ENCODE measurements at places on chromosomes 2 and 18.
A peak's percentile ranks its signal among the peaks of the same experiment; 100 is the strongest.

GRCh38 chr18:69929041-69929774 lies 18.5 kb downstream of the CD226 start:
- DNase-seq = no peak

DNA sequence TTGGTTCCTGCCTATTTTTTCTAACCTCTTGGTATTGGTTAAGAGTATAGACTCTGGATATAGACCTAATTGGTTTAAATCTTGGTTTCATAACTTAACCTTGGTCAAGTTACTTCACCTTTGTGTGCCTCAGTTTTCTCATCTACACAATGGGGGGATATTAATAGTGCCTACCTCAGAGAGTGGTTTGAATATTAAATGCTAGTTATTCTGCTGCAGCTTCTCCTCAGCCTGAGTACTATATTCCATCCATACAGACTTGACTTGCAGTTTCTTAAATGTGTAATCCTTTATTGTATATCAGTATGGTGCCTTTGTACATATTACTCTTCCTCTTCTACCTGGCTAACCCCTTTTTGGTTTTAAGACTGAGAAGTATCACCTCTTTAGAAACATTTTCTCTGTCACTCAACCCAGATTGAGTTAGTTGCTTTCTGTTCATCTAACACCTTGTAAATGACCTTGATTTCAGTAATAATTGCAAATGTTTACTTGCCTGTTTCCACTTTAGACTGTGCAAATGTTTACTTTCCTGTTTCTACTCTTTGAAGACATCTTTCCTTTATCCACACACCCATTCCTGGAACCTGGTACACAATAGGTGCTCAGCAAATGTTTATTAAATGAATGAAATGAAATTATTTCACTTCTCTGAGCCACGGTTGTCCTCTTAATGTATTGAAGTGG lies 6.6 kb downstream of the ACVR2A start:
- DNase-seq = no peak

- no peak for DNase-seq
Measured at GRCh38 chr2:96249654-96250053, 16.1 kb downstream of the TMEM127 start.

DNA sequence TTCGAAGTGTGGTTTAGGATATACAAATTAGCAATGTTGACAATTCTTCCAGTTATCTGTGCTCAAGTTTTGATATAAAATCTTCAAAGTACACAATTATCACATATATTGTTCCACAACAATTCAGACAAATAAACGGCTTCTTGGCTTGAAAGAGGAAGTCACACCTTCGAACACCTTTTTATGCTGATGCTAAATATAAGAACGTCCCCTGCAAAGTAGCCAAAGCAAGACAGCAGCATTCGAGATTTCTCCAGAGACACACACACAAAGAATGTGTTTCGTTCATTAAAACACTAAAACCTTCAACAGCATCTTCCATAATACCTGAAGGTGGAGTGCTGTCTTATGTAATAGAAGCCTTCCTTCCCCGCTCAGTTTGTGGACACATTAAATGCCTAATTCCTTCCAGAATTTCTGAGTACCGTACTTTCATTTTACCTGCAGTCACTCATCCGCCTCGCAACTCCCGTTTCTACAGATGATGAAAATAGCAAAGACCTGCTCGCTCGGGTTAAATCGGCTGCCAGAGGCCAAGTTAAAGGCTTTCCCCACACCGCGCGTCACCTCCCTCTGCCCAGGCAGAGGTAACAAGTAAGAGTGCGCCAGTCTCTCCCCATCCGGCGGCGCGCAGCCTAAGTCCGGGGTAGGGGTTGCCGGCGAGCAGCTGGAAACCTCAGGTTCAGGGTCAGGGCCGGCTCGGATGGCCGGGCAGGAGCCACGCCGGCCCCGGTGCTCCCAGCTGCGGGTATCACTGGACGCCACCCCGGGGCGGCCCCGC lies 847 bp downstream of the SERPINE2 start:
- DNase-seq = peak; percentile 10

- DNase-seq = no peak
Measured at GRCh38 chr2:54503192-54503591, 47.1 kb downstream of the SPTBN1 start.

DNA sequence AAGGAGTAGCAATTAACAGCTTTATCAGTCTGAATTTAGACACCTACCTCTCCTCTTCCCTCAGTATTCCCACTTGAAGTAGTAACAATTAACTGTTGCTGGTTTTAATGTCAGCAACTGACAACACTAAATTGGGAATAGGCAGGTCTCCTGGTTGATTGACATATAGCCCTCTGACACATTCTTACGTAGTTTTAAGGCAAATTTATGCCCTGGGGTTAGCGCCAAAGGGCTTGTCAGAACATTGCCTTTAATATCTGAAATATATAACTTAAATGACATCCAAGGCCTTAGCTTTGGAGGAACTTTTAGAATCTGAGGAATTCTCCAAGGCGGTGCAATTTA lies 7.4 kb downstream of the ASXL3 start:
- DNase-seq = no peak

- DNase-seq = no peak
Measured at GRCh38 chr2:233358335-233358734, 4.0 kb downstream of the DGKD start.

DNA sequence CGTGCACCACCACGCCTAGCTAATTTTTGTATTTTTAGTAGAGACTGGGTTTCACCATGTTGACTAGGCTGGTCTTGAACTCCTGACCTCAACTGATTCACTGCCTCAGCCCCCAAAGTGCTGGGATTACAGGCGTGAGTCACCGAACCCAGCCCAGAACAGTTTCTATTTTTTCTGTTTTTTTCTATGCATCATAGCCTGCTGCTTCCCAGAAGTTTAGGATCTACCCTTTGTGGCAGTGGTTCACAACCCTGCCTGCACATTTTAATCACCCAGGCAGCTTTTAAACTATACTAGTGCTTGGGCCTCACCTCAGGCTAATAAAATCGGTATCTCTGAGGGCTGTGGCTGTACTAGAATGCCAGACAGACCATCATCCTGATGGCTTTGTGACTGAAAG lies 39.7 kb upstream of the SOCS6 start:
- DNase-seq = no peak

- DNase-seq = no peak
Measured at GRCh38 chr2:189783451-189783926, 650 bp downstream of the ORMDL1 start.

DNA sequence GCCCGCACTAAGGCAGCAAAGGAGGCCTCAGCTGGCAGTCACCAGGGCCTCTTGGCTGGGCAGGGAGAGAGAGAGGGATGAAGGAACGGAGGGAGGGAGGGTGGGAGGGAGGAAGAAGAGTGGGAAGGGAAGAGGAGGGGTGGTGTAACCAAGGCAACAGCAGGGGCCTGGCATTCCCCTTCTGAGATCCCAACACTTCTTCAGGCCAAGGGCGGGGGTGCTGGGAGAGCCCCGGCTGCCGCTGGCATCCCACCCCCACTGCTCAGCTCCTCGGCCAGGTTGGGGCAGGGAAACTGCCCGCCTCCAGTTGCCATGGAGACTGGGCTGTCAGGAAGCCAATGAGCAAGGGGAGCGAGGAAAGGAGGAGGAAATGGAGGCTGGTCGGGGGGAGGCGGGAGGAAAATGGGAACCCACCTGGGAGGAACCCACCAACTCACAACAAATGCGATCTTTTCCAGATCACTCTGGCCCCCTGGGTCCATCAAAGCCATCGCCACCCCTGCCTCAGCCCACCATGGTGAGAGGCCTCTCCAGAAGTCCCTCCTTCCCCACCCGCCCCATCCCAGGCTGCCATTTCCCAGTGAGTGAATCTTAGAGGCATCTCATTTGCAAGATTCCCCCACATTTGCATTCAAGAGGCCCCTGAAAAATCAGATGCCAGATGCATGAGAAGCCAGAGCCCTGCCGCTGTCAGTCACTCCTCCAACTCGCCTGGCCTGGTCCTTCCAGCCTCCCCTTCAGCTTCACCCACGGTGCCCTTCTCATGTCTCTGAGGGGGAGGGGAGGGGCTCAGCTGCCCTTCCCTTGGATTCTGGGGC lies 12.4 kb downstream of the SH2D6 start:
- no peak for DNase-seq

DNA sequence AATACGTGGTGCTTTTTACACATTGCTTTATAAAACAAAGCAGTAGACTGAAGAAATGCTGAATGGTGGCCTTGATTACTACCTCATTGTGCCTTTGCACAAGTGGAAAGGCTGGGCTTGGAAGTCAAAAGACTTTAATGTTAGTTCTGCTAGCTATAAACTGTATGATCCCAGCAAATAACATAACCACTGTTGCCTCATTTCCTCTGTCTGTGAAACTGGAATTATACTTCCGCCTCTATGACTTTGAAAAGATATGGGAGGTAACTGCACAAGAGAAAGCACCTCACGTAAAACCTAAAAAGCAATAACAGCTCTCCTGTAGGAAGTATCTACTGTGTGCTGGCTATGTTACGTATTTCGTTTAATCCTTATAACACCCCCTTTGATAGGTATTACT lies 43.4 kb upstream of the DSC1 start:
- DNase-seq = no peak

DNA sequence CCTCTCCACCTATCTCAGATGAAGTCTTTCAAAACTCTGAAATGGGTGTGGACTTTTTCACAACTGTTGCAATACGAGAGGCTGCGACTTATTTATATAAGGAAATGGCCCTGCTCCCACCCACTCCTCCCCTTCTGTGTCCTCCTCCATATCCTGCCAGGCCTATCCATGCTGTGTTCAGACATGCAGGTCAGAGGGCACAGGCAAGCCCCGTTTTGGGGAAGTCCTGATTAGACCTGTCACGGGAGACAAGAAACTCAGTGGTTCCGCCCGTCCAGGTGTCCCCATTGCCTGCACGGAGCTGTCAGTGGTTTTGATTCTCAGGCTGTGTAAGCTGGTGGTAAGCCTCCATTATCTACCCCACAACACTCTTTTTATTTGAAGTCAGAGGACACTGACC lies 99.6 kb upstream of the MGAT5 start:
- DNase-seq = no peak

- DNase-seq = no peak
Measured at GRCh38 chr2:63438181-63438580, 150.1 kb downstream of the WDPCP start.

DNA sequence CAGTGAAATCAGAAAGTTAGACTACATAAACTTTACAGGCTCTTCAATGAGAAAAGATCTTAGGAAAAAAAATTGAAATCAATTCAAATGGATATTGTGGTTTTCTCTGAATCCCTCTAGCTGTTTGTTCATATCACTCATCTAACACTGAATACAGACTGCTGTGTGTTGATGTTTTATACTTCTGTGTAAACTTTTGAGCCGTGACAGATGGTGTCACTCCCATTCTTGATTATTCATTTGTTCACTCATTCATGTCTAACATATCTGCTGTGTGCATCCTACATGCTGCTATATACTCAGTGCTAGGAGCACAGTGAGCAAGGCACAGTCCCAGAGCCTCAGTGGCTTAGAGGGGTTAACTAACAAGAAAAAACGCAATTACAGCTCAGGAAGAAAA lies 12.6 kb downstream of the KLHL23 start:
- no peak for DNase-seq

DNA sequence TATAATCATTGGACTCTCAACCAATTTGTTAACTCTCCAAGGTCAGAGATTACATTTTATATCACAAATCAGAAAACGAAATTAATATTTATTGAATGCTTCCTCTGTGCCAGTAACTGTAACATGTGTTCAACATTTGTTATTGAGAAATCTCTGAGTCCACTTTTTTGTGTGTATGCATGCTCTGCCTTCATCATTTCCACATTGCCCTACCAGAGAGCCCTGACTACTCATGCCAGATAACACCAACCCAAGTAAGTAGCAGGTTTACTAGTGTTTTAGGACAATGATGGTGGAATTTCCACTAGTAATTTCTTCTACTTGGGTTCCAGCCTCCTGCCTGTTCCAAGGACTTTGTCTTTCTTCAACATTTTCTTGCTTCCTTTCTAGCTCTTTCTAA lies 14.2 kb upstream of the FAP start:
- no peak for DNase-seq

- no peak for DNase-seq
Measured at GRCh38 chr2:215236131-215236530, 75.7 kb upstream of the ATIC start.

GRCh38 chr18:35511428-35511827 lies 13.7 kb upstream of the INO80C start:
- no peak for DNase-seq

- DNase-seq = no peak
Measured at GRCh38 chr2:226351711-226352110, 447.9 kb downstream of the IRS1 start.

- DNase-seq = no peak
Measured at GRCh38 chr2:109288544-109289368, 159.8 kb downstream of the SH3RF3 start.

DNA sequence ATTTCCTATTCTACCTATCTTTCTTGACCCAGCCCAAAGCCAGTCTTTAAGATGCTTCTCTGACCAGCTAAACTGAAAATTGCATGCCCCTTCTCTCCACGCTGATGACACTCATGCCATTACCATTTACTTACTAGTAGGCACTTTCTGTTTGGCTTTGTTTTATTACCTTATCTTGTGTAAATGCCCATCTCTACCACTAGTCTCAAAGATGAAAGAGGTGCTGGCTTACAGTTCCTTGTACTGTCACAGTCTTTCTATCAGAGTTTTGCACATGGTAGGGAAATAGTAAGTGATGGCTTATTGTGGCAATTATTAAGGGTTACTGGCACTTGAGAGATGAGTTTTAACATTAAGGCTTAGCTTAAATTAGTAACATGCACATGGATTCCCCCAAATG lies 352.1 kb downstream of the RBM43 start:
- no peak for DNase-seq

- no peak for DNase-seq
Measured at GRCh38 chr18:58398648-58399398, 230.1 kb downstream of the ALPK2 start.

DNA sequence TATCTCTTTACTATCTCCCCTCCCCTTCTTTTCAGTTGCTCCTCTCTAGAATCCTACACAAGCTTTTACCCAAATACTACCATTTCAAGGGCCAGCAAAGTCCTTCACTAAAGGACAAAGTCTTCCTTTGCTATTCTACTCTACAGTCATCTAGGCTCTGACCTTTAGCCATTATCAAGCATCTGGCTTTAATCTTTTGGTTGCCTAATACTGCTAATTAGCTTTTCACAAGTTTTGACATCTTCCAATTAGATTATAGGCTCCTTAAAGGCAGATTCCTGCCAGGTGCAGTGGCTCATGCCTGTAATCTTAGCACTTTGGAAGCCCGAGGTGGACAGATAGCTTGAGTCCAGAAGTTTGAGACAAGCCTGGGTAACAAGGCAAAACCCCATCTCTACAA lies 194.4 kb downstream of the SH3BP4 start:
- DNase-seq = no peak

GRCh38 chr2:172931918-172932520 lies 143.6 kb upstream of the MAP3K20 start:
- DNase-seq = peak; percentile 26

DNA sequence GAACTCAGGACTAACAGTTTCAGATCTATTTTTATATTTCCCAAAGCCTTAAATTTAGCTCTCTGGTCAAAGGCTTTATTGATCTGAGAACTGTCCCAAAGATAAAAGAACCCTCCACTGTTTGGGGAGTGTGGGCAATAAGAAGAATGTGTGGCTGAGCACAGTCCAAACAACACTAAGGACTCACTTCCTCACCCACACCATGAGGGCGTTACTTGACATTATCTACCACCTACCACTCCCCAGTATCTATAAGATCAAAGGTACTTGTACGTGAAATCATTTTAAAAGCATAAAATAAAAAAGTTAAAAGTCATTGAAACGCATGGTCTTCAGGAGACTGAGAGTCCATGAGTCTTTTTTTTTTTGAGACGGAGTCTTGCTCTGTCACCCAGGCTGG lies 54.6 kb upstream of the NFU1 start:
- DNase-seq = no peak

- no peak for DNase-seq
Measured at GRCh38 chr2:86026744-86027065, 79.0 kb downstream of the POLR1A start.

GRCh38 chr2:201466050-201466675 lies 14.6 kb downstream of the STRADB start:
- no peak for DNase-seq
